ENCODE measurements at places on chromosomes 2 and 18.

DNA sequence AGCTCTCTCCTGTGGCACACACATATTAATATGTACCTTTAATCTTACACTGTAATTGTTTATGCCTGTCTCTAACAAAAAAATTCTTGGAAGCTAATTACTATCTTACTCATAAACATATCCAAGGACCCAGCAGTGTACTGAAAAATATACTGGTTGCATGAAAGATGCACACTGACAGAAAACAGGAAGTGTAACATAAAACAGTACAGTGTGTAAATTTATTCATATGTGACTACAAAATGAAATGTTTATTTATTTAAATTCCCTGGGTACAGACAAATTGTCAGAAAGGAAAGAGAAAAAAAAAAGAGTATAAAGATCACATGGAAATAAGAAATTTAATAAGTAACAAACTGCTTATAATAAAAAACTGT is 28.5 kb downstream of the TMEM131 start:
- DNase-seq, result no peak

DNA sequence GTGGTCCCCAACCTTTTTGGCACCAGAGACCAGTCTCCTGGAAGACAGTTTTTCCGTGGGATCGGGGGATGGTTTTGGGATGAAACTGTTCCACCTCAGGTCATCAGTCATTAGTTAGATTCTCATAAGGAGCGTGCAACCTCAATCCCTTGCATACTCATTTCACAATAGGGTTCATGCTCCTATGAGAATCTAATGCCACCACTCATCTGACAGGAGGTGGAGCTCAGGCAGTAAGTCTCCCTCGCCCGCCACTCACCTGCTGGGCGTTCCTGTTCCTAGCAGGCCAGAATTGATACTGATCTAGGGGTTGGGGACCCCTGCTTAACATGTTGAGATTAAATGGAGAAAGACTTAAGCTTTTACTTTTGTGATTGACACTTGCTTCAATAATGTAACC is 9.9 kb downstream of the NABP1 start:
- no peak for DNase-seq

DNA sequence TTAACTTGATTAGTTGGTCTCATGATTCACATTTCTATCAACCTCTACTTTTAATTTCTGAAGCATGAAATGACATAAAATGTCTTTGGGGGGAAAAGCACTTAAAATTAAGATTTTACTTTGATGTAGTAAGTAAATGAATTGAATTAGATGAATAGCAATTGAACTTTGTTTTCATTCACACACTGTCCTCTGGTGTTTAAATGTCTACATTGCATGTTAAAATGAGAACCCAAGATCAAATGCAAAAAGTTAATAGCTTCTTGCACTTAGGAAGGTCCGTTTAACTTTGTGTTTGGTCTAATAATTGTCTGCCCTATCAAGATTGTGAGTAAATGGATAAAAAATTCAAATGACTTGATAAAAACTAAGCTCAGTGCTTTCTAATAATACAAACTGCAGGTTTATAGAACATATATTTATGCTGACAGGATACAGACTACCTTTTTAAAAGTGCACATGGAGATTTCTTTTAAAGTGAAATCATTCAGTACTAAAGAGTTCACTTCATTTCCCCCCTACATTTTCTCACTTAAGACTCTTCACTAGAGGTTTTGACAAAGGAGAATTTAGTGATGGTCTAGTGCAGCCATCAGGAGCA is 156.2 kb upstream of the NABP1 start:
- DNase-seq, result no peak

DNA sequence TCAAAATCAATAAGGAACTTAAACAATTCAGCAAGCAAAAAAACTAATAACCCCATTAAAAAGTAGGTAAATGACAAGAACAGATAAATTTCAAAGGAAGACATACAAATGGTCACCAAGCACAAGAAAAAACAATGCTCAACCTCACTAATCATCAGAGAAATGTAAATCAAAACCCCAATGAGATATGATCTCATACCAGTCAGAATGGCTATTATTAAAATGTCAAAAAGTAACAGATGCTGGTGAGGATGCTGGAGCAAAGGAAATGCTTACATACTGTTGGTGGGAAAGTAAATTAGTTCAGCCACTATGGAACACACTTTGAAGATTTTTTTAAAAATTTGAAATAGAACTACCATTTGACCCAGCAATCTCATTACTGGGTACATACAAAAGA is 538.0 kb downstream of the TMX3 start:
- no peak for DNase-seq

- no peak for DNase-seq
Observed at GRCh38 chr2:217952409-217952808, 50.4 kb downstream of the TNS1 start.

- no peak for DNase-seq
Observed at GRCh38 chr2:100513650-100514049, 43.4 kb downstream of the NMS start.

DNA sequence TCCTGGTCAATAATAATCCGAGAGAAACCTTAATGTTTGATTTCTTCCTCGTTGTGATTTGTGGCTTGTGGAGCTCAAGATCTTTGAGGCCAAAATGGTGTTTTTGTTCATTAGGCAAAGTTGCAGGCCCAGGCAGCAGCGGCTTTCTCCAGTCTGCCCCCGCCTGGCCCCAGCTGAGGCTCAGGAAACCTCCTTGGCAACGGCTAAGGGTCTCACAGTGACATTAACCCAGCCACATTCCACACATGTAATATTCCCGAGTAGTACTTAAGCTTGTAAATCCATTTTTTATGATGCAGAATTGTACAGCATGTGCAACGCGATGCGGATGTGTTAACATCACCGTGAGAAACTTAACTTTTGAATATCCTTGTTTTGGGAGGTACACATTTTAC is 200.1 kb downstream of the BCL11A start:
- no peak for DNase-seq

- no peak for DNase-seq
Observed at GRCh38 chr2:218375212-218375611, 6.9 kb upstream of the SLC11A1 start.

GRCh38 chr2:109295070-109295780 is 166.2 kb downstream of the SH3RF3 start:
- no peak for DNase-seq

GRCh38 chr2:239195992-239196391 is 204.8 kb downstream of the HDAC4 start:
- DNase-seq, result no peak
